ENCODE measurements at places on chromosomes 16 and 17.

DNA sequence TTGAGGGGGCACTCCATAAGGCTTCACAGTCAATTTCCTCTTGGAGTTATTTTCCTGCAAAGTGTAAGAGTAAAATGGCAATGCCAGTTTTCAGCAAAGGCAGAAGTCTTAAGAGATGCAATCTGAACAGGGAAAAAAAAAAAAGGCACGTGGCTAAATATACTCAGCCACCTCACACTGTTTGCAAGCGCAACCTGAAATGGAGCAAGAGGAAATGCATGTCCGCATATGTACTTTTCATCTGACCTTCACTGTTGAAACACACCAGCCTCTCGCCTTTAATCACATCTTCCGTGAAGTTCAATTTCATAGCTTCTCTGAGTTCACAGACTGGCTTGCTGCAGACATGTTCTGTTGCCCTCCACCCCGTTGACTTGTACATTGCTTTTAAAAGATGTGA lies 101.4 kb downstream of the KATNIP start:
- DNase-seq = no peak

DNA sequence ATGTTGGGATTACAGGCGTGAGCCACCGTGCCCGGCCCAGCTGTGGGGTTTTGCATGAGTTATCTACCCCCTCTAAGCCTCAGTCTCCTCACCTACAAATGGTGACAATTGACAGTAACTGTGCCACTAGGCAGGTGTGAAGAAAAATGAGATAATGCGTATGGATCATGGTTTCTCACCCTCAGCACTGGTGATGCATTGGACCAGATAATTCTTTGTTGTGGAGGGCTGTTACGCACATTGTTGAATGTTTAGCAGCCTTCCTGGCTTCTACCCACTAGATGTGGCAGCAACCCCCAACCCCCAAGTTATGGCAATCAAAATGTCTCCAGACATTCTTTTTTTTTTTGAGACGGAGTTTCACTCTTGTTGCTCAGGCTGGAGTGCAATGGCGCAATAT lies 9.0 kb upstream of the HAPSTR1 start:
- no peak for DNase-seq

DNA sequence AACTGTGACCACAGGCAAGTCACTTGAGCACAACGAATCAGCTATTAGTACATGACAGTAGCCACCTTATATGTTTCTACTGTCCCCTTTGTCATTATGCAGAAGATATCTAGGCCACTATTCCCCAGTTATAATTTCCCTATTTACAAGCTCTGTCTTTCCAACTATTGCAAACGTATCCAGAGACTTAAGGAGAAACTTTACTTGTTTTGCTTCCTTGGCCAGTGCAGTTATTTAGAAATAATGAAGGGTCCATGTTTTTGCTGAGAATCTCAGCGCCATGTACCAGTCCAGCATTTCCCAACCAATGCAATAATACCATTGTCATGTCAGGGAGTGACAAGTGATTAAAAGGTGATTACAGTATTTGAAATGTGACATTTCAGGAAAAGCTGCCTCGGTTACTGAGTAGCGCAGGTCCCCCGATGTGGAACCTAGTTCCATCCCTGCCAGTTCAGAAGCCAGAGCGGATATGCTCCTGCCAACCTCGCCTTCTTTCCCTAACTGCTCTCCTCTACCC lies 743 bp downstream of the ZNF624 start:
- no peak for DNase-seq

DNA sequence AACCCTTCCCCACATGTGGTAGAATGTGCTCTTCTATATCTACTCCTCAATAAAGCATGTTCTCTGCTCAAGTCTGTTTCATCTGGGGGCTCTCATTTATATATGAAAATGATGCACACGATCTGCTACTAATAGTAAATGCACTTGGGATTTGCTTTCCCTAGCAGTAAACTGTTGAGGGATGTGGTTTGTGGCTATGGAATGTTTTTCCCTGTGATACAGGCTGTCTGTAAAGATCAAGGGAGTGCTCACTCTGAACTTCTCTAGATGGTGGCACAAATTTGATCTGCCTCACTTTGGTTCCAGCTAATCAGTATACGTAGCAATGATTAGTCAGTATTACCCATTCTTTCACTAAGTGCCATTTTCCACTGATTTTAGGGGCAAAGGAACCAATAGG lies 18.8 kb downstream of the TAC4 start:
- no peak for DNase-seq

DNA sequence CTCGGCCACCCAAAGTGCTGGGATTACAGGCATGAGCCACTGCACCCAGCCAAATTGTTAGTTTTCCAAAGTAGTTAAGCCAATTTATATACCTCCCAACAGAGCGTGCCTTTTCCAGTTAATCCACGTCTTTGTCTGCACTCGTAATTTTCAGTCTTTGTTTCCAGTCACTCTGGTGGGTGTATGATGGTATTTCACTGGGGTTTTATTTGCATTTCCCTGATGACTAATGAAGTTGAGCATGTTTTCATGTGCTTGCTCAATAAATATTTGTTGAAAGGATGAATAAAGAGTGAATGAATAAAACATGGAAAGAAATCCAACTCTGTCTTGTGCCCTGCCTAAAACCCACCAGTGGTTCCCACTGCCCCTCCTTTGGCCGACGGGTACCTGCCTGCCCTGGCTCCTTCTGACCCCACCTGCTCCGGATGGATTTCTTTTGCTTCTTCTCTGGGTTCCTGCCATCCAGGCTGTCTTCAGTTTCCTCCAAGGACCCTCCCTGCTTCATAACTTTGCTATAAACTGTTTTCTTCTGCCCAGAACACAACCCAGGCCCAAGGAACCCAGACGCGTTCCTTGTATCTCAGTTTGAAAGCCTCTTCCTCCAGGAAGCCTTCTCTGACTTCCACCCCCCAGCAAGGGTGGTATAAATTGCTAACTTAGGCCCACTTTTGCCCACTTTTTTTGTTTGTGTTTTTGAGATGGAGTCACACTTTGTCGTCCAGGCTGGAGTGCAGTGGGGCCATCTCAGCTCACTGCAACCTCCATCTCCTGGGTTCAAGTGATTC lies 3.0 kb upstream of the ABCC1 start:
- no peak for DNase-seq

- DNase-seq = no peak
Observed at GRCh38 chr17:633641-634101, 81.0 kb downstream of the VPS53 start.

- no peak for DNase-seq
Observed at GRCh38 chr17:61294286-61294685, 105.4 kb upstream of the TBX2 start.

DNA sequence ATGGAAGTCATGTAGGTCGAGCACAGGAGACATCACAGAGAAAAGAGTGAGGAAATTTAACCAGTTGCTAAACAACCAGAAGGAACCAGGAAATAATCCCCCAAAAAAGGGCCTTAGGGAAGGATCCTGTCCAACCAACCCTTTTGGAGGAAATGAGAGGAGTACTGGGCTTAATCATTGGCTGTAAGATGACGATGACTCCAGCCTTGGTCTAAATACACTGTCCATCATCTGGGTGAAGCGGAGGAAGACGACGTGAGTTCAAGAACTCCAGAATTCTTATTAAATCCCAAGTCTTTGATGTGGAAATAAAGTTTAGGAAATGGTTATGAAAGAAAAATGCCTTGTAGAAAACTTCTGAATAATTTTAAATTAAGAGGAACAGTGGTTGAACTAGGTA lies 11.5 kb upstream of the ALOX15 start:
- no peak for DNase-seq

DNA sequence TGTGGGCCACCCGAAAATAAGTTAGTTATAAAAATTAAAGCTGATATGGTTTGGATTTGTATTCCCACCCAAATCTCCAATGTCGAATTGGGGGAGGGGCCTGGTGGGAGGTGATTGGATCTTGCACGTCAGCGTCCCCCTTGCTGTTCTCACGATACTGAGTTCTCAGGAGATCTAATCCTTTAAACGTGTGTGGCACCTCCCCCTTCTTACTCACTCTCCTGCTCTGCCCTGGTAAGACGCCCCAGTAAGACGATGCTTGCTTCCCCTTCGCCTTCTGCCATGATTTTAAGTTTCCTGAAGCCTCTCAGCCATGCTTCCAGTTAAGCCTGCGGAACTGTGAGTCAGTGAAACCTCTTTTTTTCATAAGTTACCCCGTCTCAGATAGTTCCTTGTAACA lies 35.4 kb downstream of the SYCE1L start:
- no peak for DNase-seq

Measured in stimulated activated CD4-positive, alpha-beta T cell treated with anti-CD3 and anti-CD28 coated beads, Interleukin-4, amount 100 ng/mL, for 48 hours (primary cell).